ENCODE measurements at places on chromosomes 2 and 18. TPM values are rescaled to one million over a fixed set of nuclear protein-coding genes. Genes with fewer than 3 reads are reported as not detected.
A peak's percentile ranks its signal among the peaks of the same experiment; 100 is the strongest.

- no peak for DNase-seq
Observed at GRCh38 chr18:63907664-63908063, at the start of gene SERPINB10. TSS of gene SERPINB10 (plus strand) at chr18:63907958. CDS start at chr18:63915511, 7,553 bp downstream.

DNA sequence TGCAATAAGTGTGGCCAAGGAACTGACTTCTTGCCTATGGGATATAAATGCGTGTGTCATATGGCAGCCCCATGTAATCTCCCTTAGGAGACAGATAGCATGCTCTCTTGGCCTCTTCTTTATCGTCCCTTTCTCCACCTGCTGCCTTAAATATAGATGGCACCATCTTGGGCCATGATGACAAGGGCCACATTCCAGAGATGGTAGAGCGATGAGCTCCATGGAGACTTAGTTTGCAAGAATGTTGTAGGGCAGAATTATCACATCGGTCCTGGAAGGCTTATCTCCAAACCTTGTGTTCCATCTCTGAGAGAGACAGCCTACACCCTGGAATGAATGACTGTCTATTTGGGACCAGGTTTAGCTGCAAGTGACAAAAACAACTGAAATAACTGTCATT lies 536.7 kb downstream of the TNS1 start:
- no peak for DNase-seq

The TUBA3E gene
- 0.09 TPM for polyA plus RNA-seq

DNA sequence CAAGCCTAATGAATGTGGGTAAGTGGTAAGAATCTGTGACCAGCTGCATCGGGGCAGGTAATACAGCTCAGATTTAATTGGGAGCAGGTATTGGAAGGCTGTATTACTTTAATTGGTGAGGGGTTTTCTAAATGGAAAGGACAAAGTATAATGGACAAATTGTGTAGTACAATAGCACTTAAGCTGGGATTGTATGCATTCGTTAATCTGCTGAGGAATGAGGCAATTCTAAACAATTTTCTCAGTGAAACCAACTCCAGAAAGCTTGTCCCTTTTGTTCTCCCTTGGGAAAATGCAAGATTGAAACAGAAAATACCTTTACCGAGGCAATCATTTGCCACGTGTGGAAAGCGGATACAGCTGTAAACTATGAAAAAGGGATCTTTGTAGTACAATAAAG lies 801.6 kb upstream of the POU3F3 start:
- no peak for DNase-seq

The RFTN2 gene
- polyA plus RNA-seq: 3.6 TPM

- DNase-seq: no peak
Observed at GRCh38 chr2:439556-440402, 151.9 kb upstream of the ALKAL2 start.

The HOXD4 gene
- 0.60 TPM for polyA plus RNA-seq

DNA sequence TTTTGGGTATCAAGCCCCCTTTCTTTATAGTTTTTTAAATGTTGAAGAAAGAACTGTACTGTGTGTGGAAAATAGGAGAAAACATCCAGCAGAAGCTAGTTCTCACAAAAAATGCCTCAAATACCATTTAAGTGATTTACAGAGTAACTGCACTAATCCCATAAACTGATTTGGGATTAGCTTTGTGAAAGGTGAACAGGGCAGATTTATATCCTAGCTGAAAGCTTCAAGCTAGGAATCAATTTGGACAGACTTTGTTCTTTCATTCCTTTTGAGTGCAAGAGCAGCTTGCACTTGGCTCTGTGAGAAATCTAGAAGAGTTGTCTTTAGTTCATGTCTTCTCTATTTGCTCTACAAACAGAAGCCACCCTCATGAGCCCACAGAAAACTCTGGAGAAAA lies 183.9 kb upstream of the VRK2 start:
- no peak for DNase-seq

- peak; percentile 68 for DNase-seq
Observed at GRCh38 chr18:8139891-8140406, 469.3 kb upstream of the RAB12 start.

The TOGARAM2 gene
- polyA plus RNA-seq: not detected

DNA sequence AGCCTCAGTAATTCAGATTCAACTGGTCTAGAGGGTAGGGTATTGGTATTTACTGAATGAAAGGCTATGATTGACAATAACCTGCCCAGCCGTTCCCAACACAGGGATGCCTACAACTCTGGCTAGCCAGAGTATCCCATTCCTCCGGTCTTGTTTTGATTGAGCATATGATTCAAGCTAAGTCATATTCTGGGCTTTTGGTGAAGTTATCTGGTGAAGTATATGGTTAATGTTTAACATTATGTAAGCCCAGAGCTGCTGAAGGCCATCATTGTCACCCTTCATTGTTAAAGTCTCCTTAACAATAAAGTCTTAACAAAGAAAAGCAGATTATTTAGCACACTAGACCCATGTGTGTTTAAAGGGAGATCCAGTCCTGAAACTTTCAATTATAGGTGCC lies 152.6 kb downstream of the EXOC6B start:
- DNase-seq: no peak

DNA sequence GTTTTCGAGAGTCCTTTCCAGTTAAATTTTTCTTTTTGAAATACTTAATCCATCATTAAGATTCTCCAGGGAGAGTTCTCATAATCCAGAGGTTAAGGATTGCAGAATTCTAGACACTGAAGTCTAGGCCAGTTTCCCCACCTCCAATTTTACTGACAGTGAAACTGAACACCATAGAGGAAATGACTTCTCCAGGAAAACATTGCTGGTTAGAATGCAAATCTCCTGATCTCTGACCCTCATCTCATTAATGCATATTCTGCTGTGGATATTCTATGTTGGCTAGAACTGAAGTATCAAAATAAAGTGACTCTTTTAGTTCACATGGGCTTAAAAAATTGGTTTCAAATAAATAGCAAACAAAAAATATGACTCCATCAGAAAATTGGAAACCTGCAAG lies 105.8 kb upstream of the UGP2 start:
- no peak for DNase-seq

- DNase-seq: peak; percentile 28
Observed at GRCh38 chr2:236162031-236162845, 5.9 kb downstream of the GBX2 start.

- peak; percentile 93 for DNase-seq
Observed at GRCh38 chr18:12287684-12288402, 20.2 kb upstream of the TUBB6 start.

- DNase-seq: peak; percentile 45
Observed at GRCh38 chr18:13462686-13463085, 244.1 kb downstream of the LDLRAD4 start.

The LRRC30 gene
- polyA plus RNA-seq: not detected

- no peak for DNase-seq
Observed at GRCh38 chr2:223046470-223047040, 5.4 kb upstream of the KCNE4 start.

- DNase-seq: no peak
Observed at GRCh38 chr18:36493349-36494159, 196.0 kb downstream of the FHOD3 start.

GRCh38 chr2:175854665-175855064 lies 147.4 kb downstream of the LNPK start:
- no peak for DNase-seq

DNA sequence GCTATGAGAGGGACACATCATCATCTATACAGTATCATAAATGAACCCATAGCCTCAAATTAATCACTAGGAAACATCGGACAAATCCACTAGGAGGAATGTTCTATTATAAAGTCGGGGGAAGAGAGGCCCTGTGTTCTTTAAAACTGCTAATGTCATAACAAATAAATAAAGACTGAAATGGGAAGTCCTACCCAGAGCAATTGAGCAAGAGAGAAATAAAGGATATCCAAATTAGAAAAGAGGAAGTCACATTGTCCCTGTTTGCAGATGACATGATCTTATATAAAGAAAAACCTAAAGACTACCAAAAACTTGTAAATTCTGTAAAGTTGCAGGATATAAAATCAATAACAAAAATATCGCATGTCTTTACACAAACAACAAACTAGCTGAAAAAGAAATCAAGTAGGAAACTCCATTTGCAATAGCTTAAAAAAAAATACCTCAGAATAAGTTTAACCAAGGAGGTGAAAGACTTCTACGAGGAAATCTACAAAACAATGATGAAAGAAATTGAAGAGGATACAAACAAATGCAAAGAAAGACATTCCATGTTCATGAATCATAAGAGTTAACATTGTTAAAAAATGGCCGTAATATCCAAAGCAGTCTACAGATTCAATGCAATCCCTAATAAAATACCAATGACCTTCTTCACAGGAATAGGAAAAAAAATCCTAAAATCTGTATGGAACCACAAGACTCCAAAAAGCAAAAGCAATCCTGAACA lies 30.6 kb downstream of the RTN4 start:
- DNase-seq: no peak

DNA sequence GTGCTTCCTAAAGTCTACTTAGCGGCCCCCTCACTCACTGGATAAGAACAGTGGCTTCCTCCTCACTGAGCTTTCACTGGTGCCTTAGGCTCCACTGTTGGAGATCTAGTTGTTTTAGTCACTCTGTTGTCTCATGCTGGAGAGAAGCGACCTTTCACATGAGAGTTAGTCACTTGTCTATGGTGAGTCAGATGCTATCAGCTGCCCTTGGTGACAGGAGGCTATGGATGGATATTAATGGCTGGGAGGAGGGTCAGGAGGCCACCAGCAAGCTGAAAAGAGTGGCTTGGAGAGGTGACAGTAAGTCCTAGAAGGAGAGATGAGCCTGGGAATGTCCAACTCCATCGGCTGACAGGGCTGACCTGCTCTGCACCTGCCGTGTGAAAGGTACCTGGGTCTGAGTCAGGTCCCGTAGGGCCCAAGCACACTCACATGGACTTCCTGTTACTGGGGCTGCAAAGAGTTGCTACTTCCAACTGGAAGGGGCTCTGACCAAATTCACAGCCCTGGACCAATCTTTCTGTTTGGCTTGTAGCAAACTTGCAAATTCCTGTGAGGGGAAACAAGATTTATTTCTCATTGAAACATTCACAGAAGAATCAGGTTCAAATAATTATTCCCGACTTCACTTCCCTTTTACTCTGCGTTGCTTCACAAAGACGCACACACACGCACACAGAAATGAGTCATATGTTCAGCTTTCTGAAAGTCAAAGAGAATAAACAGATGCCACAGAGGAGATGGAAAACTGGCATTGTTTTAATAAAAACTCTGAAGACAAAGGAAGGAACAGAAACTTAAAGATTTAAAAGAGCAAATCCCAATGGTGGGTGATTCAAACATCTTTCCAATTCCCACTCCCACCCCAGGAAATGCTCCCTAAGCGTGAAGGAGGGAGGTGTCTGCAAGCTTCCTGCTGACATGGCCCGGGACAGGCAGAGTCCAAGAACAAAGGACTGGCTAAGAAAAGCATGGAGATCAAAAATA lies 203.5 kb upstream of the TWIST2 start:
- DNase-seq: no peak

DNA sequence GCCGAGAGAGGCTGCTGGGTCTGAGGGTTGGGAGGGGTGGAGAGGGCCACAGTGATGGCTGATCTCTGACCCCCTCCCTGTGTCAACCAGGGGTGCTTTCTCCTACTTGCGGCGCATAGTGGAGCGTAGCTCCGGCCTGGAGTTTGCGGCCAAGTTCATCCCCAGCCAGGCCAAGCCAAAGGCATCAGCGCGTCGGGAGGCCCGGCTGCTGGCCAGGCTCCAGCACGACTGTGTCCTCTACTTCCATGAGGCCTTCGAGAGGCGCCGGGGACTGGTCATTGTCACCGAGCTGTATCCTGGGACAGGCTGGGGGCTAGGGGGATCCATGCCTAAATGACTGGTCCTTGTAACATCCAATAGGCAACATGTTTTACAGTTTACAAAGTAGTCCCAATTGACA lies 20.9 kb upstream of the GMPPA start:
- DNase-seq: no peak

- no peak for DNase-seq
Observed at GRCh38 chr2:38568724-38569436, 33.8 kb downstream of the HNRNPLL start.

The TUBB6 gene
- 58.0 TPM for polyA plus RNA-seq

The CD226 gene
- under 0.01 TPM for polyA plus RNA-seq

The PPP4R1 gene
- 29.4 TPM for polyA plus RNA-seq

DNA sequence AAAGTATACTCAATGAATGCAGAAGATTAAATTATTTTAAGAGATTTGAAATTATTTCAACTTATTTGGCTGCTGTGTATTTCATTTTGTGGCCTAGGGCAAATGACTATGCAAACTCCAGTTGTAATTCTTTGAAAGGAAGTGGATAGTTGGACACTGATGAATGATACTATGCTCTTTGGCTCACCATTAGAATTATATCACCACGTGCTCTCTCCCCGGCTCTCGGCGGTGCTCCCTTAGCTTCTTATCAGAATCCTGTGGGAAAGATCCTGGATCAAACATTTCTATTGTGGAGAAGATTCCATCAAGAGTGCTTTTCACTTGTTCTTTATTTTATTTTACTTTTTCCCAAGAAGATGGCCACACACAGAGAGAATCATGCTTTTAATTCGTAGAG lies 55.2 kb downstream of the ADCYAP1 start:
- no peak for DNase-seq

GRCh38 chr2:230202430-230203109 lies 17.2 kb downstream of the SP110 start:
- no peak for DNase-seq

All from sigmoid colon (tissue), 7 donors.